ENCODE measurements at places on chromosomes 6 and 20.
A peak's percentile ranks its signal among the peaks of the same experiment; 100 is the strongest.

- no peak for DNase-seq
Measured at GRCh38 chr6:20467437-20467836, 65.8 kb downstream of the E2F3 start.

GRCh38 chr20:35617397-35618262, 2.0 kb downstream of the SPAG4 start:
- DNase-seq = peak; percentile 79

GRCh38 chr6:33126101-33126714, 50.4 kb downstream of the HLA-DPB1 start:
- no peak for DNase-seq

DNA sequence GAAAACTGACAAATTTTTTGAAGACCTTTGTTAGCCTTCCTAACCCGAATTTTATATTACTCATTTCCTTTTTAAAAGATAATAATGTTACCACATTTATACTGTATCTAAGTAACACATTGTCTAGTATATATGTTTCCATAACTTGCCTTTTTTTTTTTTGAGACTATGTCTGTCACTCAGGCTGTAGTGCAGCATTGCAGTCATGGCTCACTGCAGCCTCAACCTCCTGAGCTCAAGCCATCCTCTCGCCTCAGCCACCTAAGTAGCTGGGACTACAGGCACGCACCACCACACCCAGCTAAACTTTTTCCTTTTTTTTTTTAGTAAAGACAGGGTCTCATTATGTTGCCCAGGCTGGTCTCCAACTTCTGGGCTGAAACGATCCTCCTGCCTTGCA, 18.6 kb downstream of the ZNFX1 start:
- no peak for DNase-seq

- DNase-seq = no peak
Measured at GRCh38 chr6:48630511-48630910, 519.5 kb upstream of the PTCHD4 start.

DNA sequence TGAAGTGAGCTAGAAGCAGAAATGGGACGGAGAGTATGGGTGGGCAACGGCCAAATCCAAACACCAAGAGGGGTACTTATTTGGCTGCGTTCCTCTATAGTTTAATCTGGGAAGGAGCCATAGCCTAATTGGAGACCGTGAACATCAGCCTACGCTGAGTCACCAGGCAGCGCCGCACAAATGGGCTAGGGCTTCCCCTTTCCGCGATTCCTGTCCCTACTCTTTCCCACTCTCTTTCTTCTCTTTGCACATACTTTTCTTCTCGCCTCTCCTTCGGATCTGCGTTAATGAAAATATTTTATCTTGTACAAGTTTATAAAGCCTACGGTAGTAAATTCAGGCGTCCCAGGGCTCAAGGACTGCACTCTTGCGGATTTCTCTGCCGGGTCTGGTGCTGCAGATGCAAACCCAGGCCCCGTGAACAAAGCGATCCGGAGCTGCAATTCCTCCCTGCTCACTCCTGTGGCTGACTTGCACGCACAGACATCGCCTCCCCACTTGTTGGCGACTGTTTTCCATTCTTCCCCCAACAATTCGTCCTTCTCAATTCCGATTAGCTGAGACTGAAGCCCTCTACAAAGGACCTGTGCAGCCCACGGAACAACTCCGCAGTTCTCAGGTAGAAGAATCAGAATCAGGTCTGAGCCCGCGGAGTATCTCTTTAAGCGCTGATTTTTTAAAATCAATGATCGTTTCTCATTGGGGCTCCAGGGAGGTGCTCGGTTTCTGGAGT, 4.2 kb upstream of the TBX18 start:
- DNase-seq = peak; percentile 61

- DNase-seq = no peak
Measured at GRCh38 chr20:38969708-38970107, 7.6 kb downstream of the DHX35 start.

GRCh38 chr6:127737009-127737486, 160.1 kb downstream of the C6orf58 start:
- DNase-seq = peak; percentile 91

- no peak for DNase-seq
Measured at GRCh38 chr20:19260412-19261090, 48.1 kb downstream of the SLC24A3 start.

GRCh38 chr6:5141046-5141445, 55.9 kb downstream of the PPP1R3G start:
- DNase-seq = no peak

GRCh38 chr20:42836339-42836738, 353.4 kb downstream of the PTPRT start:
- peak; percentile 17 for DNase-seq

DNA sequence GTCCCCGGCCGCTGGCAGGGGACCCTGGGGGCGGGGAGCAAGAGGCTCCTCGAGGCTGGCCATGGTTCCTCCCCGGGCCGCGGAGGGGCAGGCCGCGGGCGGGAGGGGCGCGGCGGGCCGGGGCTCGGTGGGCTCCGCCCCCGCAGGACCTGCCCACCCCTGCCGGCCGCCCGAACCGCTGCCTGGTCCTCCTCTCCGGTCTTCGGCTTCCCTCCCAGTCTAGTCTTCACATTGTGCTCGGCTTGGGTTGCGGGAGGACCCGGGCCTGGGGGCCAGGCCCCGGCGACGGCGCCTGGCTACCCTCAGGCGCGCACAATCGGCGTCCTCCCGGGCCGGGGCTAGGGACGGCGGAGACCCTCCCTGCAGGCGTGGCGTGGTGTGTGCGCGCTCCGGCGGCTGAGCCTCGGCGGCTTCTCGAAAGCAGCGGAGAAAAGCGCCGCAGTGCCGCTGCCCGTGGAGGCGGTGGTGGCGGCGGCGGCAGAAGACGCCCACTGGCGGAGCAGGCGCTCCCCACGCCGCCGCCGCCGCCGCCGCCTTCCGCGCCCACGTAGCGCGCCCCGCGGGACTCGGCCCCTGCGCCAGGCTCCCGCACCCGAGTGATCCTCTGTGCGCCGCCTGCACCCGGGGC, at the start of gene PDE10A:
Gene PDE10A (minus strand): TSS at position 493 of the 628 bp plus-strand sequence. CDS start 430 bp downstream, at position 63.
- DNase-seq = peak; percentile 67

- no peak for DNase-seq
Measured at GRCh38 chr20:3933218-3933617, 44.0 kb downstream of the PANK2 start.

GRCh38 chr6:16712255-16712930, 48.9 kb downstream of the ATXN1 start:
- no peak for DNase-seq

- DNase-seq = no peak
Measured at GRCh38 chr6:108363889-108364313, 69.0 kb downstream of the AFG1L start.

- no peak for DNase-seq
Measured at GRCh38 chr6:134584847-134585516, 267.1 kb upstream of the SGK1 start.

GRCh38 chr20:48864738-48865318, 37.0 kb upstream of the PREX1 start:
- DNase-seq = no peak

DNA sequence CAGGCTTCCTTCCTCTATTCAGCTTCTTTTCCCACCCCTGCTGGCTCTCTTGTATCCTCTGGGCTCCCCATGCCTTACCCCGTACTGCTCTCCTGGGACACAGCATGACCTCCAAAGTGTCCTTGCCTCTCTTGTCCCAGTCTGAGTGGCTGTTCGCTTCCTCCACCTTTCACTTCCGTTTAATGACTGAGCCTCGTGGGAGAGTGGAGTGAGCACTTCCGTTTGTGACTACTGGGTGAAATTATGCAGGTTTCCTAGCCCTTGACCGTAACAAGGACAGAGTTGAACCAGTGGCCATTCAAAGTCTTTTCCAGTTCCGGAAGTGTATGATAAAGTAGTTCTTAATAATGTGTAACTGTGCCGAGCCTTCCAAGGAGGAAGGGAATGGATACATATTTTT, 109.2 kb downstream of the ARID1B start:
- no peak for DNase-seq

DNA sequence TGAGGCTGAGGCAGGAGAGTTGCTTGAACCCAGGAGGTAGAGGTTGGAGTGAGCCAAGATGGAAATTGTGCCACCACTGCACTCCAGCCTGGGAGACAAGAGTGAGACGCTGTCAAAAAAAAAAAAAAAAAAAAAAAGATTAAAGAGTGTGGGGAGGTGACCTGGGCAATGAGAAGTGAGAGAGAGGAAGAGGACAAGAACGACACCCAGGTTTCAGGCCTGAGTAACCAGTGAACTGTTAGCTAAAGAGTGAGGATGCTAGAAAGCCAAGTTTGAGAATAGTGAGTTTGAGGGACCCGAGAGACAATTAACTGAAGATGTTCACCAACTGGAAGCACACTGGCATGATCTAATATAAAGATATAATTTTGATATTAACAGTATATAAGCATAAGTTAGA, 85.4 kb upstream of the TNFAIP3 start:
- no peak for DNase-seq

DNA sequence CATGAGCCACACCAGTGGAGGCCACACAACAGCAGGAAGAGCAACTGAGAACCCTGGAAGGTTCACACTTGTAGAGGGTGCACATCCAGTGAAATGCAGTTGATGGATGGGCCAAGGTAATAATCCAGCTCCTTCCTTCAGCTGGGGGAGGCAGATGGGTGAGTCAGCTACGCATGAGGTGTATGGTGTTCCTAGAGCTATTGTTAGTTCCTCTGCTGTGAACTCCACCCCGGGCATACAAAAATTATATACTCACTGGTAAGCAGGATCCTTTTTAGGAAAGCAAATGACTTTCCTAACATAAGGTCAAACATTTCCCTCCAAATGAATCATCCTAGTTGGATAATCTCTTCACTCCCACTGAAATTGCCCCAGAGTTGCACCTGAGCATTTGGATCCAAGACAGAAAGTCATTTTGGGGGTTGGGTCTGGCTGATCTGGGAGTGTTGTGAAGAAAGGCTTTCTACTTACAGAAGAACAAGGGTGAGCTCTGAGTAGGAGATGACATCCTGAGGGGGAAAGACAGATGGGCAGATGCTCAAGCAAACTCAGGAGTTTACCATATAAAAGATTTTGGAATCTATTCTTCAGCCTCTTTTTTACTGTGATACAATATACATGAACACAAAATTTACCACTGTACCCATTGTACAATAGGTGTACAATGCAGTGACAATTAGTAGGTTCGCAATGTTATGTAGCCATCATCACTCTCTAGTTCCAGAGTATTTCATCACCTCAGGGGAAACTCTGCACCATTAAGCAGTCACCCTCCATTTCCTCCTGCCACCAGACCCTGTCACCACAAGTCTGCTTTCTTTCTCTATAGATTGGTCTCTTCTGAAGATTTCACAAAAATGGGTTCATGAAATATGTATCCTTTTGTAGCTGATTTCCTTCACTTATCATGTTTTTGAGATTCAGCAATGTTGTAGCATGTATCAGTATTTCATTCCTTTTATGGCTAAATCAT, 11.1 kb downstream of the HLA-F start:
- DNase-seq = no peak

GRCh38 chr6:7468382-7469081, 72.9 kb upstream of the DSP start:
- peak; percentile 44 for DNase-seq

- no peak for DNase-seq
Measured at GRCh38 chr6:467671-468082, 76.1 kb downstream of the IRF4 start.

DNA sequence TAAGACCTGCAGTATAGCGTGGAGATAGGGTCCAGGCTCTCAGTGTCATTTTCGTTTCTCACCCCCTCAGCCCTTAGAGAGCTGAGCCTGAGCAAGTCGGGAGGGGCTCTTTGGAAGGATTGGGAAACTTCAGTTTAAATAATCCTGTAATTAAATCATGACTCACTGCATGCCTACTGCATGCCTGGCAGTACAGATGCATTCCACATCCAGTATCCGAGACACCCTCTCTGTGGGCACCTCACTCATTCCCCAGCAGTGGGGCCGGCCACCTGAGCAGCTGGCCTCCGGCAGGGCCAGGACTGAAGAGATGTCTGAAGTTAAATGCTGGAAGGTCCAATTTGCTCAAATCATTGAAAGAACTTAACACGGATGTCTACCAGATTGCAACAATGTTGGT, 316.6 kb downstream of the THBS2 start:
- DNase-seq = no peak

DNA sequence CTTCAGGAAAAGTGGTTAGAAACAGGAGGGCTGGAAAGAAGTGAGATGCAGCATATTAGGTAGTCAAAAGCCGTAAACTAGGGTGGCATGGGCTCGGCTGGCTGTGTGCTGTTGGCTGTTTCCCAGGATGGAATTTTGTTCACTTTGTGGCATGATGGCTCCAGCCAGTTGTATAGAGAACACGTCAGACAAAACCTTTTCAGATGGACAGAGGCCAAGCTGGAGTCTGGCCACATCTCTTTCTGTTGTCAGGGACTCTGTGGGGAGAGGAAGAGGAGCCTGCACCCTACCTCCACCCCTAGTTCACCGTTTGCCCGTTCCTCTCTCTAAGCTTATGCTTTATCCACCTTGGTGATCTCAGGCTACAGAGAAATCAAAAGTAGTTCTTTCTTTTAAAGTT, 22.0 kb downstream of the C6orf89 start:
- DNase-seq = peak; percentile 28

GRCh38 chr20:58327211-58327610, 17.7 kb downstream of the RAB22A start:
- DNase-seq = no peak

DNA sequence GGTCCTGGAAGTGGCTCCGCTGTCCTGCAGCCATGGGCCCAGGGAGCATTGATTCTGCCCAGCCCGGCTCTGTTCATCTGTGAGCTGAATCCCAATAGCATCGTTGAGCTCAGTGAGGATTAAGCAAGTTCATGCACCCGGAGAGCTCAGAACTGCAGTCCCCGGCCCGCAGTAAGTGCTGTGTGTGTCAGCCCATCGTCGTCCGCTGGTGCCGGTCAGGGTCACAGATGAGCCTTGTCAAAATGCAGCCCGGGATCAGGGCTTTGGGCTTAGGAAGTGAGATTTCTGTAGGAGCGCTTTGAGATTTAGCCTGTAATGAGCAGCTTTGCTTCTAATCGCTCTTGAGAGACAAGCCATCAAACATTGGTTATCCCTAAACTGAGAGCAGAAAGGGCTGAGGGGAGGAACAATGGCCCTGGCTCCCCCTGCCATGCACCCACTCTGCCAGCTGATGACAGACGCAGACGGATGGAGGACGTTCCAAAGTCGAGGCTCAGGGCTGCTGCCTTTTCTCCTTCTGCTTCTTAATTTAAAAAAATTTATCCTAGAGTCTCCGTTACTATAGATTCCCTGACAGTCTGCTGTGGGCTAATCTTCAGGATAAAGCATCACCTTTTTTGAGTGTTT, 25.6 kb upstream of the SULF2 start:
- no peak for DNase-seq

DNA sequence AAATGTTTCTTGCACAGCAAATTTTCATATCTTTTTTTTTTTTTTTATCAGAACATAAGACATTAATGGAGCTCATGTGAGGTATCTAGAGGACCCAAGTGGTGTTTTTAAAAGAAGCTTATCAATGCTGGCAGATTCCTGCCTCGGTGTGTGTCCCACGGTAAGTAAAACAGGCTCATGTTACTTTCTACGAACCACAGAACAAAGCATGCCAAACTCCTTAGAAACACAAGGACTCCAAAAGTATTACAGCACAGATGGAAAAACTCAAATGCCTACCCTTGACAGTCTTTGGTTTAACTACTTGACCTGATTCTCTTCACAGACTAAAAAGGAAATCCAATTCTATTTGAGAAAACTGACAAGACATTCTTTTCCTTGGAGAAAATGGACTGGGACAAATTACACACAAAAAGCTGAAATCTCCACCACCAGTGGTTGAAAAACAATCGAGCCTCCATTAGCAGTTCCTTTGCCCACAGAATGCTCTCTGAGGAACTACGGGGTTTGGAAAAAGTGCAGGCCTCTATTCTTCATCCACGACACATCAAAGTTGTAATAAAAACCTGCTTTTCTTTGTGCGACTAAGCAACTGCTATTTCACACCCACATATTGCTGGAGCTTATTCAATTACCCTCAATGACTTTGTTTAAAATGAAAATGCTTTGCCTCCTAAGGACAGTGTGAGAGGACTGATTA, 5.4 kb downstream of the METTL24 start:
- DNase-seq = no peak
